ENCODE measurements at places on chromosomes 2 and 18. TPM values are rescaled to one million over a fixed set of nuclear protein-coding genes. Genes with fewer than 3 reads are reported as not detected.

The CFAP221 gene
- total RNA-seq = not detected

The LYPD1 gene
- 0.73 TPM for total RNA-seq

The BMP10 gene
- total RNA-seq = not detected

The FTCDNL1 gene
- total RNA-seq = 3.3 TPM

The IL36A gene
- not detected for total RNA-seq

The MALL gene
- total RNA-seq = 39.9 TPM

All from smooth muscle cell of trachea (primary cell).